Left renal pelvis (tissue), 4 donors: ENCODE measurements at places on chromosomes 16 and 17.

- peak; percentile 97 for DNase-seq
Observed at GRCh38 chr17:21043296-21044232, 753 bp upstream of the USP22 start.

DNA sequence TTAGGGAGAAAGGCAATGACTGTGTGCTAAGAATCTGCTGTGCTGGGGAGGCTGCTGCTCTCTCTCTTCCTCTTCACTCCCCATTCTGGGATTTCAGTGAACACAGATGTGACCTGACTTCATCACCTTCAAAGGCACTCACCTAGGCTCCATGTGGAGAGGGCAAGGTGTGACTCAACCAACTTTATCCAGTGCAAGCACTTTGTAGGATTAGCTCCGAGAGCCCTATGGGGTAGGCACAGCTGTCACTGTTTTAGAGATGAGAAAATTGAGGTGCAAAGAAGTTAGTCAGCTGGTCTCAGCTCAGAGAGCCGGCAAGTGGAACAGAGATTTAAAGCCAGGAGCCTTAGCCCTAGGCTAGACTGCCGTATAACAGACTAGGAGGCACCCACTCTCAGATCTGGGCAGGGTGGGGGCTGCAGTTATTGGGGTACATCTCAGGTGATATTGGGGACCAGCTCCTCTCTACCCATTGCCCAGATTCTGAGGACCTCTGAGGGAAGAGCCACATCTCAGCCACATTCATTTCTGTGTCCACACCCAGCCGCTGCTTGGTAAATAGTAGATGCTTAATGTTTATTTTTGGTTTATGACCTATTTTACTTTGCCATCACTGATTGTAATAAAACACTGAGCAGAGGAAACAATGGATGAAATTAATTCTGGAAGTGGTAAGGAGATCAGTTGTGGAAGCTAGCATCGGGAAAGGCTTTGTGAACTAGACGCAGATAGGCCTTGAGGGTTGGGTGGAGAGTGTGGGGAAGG is 138.8 kb downstream of the CCDC182 start:
- no peak for DNase-seq

DNA sequence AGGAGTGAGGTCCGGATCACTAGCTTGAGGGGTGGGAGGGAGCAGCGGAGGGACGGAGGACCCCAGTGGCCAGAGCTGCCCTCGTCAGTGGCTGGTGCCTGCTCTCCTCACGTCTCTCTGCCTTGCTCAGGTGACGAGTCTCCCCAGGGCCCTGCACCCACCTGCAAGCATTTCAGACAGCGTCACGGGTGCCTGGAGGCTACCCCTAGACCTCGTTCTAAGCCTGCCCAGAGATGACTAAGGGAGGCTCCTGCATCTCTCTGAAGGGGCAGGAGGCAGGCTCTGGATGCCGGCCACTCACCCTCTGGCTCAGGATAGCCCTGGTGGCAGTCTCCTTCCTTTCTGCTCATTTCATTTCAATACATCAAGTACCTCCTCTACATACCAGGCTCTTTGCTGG is 68.8 kb downstream of the MRC2 start:
- DNase-seq: no peak

GRCh38 chr16:57039148-57039812 is 49.9 kb downstream of the NLRC5 start:
- DNase-seq: no peak

- no peak for DNase-seq
Observed at GRCh38 chr16:69276148-69277115, 34.7 kb upstream of the VPS4A start.

DNA sequence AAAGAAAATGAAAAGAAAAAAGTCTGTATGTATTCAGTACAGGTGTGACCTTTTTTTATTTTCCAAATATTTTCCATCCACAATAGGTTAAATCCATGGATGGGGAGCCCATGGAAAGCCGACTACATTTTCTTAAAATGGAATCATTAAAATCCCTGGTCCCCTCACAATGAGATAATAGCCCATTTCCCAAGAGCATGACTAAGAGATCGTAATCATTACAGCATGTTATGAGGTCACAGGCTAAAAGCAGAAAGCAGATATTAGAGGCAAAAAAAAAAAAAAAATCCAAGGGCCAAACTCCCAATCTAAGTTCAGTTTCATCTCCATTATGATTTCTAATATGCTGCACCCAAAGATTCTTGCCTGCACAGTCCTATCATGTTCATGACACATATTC is 44.7 kb downstream of the CYTH1 start:
- no peak for DNase-seq

DNA sequence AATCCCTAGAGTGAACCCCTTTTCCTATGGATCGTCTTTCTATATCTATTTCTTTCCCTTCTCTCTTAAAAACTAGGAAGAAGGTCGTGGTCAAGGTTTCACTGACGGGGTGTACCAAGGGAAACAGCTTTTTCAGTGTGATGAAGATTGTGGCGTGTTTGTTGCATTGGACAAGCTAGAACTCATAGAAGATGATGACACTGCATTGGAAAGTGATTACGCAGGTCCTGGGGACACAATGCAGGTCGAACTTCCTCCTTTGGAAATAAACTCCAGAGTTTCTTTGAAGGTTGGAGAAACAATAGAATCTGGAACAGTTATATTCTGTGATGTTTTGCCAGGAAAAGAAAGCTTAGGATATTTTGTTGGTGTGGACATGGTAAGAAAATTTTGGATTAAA is 9.6 kb downstream of the CYLD start:
- no peak for DNase-seq

DNA sequence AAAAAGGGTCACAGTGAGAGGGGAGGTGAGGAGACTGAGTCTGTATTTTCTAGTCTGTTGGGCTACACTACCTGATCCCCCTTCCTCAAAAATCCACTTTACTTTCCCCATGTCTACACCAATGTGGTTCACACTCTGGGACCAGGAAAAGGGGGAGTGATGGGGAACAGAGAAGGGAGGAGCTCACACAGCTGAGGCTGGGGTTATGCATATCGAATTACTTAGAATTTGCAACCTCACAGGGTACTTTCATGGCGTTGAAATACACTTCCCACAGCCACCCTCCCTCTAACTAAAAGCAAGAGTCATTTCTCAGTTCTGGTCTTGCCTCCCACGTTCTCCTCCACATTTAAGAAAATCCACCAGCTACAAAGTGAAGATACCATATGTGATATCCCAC is 14.1 kb downstream of the MAPT start:
- DNase-seq: no peak

DNA sequence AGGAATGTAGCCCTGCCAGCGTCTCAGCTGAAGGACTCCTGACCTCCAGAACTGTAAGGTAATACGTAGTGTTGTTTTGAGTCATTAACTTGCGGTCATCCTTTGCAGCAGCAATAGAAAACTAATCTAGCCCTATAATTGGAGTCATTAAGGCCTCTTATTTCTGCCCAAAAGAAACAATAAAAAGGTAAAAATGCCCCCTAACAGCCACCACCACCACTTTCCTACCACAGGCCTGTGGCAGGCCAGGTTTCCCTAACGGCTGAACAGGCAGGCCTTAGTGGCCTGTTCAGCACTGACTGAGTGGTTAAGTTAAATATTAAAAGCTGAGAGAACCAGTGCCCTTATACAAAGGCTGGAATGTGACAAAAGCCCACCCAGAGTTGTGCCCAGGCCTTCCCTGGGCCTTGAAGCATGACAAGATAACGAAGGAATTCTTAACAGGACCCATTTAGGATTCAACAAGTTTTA is 286.5 kb upstream of the ERCC4 start:
- no peak for DNase-seq

DNA sequence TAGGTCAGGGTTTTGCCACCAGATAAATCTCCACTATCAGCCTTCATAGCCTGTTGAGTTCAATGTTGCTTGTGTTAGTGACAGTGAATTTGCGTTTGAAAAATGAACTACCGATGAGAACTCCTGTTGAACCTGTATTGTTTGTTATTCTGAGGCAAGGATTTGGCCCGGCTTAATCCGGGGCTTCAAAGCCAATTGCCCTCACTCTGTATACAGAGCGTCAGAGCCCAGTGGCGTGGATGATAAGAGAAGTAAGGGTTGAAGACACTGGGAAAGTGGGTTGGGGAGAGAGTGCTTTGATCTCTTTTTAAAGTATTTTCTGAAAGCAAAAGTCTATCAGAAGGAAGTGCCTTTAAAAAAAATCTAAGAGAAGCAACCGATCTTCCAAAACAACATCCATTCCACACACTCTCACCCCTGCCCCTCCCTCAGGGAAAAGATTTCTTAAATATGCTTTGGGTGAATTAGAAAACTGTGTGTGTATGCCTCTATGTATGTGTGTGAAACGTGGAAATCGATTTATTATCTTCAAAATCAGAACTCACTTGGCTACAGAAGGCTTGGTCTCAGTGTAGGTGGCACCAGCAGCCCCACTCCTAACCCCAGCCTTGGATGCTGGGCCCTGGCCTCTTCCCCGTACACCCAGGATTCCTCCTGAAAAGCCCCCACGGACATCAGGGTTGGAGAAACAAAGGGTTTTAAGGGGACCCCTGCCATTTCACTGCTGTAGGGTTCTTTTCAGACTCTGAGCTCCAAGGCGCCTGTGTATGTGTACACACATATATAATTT is 8.8 kb downstream of the TBX4 start:
- DNase-seq: no peak

DNA sequence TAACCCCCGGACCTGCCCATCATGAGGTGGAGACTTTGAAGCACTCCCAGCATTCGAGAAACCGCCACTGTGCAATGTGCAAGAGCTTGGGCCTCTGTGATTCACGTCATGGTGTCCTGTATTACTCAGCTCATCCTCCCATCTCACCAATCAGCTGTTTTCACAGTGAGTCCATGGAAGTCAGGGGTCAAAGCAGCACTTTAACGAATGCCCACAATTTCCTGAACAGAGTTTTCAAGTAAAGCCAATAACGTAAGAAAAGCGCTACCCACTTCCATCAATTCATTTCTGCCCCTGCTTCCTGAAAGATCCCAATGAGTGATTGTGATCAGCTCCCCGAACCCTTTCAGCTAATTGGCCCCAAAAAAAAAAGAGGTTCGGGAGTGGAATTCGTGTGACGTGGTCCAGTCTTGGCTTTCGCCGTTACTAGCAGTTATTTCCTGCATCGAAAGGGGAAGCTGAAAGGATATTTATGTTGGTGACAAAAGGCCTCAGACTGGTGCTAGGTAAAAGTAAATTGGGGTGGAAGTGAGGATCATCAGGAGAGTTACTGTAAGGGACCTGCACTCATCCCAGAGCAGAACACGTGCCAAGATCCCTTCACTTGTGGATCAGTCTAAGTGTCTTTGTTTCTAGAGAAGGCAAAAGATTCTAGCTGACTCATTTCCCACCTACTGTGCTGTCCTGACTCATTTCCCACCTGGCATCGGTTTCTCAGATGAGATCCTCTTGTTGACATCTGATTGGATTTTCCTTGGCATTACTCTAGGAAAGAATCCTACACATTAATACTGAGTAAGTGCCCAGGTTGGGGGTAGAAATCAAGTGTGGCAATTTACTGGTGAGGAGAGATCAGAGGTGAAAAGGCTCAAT is 136.7 kb upstream of the NUDT7 start:
- no peak for DNase-seq

GRCh38 chr17:77619326-77619725 is 339.2 kb upstream of the TNRC6C start:
- no peak for DNase-seq

- no peak for DNase-seq
Observed at GRCh38 chr16:46911038-46911437, 26.9 kb downstream of the GPT2 start.

DNA sequence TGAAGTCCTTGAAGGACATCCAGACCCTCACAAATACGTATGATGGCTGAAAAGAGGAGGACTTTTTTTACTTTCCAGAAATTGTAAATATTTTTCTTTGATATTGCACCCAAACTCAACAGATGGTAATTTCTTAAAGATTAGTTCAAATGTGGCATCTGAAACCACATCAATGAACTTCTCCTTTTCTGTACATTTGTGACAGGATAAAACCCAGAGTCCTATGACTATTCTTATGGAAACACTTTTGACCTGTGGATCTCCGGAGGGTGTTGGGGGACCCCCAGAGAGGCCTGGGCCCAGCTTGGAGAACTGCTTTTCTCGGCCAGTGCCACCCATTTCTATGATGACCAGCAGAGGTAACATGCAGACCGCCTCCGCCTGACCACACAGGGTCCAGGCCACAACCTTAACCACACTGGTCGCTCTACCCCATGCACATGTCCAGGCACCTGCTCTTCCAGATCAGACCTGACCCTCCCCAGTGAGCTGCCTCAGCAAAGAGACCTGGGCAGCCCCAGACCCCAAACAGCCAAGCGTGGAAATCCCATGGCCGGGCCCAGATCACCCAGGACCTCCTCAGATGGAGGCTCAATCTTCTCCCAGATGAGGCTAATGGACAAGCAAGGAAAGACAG is 22.7 kb downstream of the RPH3AL start:
- no peak for DNase-seq

DNA sequence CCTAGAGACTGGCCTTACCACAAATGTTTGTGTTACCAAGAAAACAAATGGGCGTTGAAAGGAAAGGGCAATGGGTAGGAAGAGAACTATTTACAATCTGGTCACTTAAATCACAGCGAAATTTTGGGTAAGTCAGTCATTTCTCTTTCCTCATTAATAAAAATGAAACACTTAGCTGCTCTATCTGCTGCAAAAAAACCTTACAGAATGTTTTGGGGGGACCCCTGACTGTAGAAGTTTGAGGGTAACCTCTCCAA is 742 bp upstream of the NUTF2 start:
- DNase-seq: no peak

- no peak for DNase-seq
Observed at GRCh38 chr17:68060336-68060735, 24.8 kb downstream of the KPNA2 start.

- DNase-seq: no peak
Observed at GRCh38 chr17:50221864-50222545, 20.6 kb upstream of the COL1A1 start.

DNA sequence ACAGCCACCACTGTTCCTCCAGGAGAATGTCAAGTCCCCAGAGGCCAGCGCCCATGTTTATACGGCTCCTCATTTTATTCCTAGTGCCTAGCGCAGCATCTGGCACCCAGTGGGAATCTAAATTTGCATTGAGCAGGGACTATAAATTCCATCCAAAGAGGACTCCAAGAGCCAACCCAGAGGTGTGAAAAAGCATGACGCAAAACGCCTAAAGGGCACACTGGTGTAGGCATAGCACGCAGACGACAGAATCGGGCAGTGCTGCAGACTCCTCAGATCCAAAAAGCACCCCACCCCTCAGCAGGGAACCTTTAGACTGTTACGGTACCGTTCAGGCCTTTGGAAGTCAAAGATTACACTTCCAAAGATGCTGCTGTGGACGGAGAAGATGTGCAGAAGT is 19.5 kb downstream of the TEKT5 start:
- DNase-seq: no peak
